Testis (tissue), 5 donors: ENCODE measurements at places on chromosomes 3 and 15.

DNA sequence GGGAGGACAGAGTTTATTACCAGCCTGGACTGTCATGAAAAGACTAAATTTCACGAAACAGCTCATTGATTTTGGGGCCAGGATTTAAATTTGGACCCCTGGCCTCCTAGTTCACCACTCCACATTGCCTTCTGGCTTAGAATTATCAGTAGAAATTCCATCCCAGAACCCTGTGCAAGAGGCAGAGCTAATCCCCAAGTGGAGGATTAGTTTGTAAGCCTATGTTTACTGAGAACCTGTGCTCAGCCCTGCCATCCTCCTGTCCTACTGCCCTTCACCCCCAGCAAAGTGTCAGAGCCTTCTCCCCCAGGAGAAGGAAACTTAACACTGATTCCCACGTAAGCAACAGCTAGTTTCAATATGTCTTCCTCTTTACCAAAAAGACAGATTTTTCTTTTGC lies 99.4 kb downstream of the SST start:
- DNase-seq: no peak

GRCh38 chr3:34218706-34219385 lies 420.4 kb downstream of the PDCD6IP start:
- DNase-seq: no peak

DNA sequence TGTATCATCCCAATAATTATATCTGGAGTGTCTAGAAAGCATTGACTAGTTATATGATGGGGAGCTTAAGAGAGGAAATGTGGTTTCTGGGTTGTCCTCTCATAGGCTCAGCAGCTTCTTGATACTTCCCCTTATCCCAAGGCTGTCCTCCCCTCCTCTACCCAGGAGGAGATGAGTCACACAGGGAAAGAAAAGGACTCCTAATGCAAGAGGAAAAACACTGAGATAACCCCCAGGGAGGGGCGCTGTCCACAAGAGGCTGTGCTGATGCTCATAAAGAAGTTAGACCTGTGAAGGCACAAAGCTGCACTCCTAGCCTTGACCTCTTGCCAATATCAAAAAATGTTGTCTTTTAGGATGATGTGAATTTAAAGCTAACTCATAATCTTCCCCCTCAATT lies 28.8 kb upstream of the GYG1 start:
- DNase-seq: peak; percentile 58

DNA sequence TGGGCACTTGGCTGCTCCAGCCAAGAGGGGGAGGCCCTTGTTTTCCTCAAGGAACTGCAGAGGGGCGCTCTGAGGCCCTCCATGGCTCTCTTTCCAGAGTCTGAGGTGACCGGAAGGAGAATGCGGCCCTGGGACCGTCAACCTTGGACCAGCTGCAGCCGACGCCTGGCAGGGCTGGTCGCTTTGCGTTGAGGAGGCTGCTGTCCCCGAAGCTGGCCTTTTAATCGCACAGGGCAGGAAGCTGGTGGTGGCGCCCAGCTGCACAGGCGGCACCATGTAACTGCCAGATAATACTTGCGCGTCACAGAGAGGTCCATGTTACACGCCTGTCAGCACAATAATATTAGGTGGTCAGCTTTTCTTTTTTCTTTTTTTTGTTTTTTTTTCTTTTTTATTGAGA lies 875 bp upstream of the HLTF start:
- DNase-seq: no peak

GRCh38 chr3:194102436-194102835 lies 33.5 kb upstream of the HES1 start:
- DNase-seq: no peak

DNA sequence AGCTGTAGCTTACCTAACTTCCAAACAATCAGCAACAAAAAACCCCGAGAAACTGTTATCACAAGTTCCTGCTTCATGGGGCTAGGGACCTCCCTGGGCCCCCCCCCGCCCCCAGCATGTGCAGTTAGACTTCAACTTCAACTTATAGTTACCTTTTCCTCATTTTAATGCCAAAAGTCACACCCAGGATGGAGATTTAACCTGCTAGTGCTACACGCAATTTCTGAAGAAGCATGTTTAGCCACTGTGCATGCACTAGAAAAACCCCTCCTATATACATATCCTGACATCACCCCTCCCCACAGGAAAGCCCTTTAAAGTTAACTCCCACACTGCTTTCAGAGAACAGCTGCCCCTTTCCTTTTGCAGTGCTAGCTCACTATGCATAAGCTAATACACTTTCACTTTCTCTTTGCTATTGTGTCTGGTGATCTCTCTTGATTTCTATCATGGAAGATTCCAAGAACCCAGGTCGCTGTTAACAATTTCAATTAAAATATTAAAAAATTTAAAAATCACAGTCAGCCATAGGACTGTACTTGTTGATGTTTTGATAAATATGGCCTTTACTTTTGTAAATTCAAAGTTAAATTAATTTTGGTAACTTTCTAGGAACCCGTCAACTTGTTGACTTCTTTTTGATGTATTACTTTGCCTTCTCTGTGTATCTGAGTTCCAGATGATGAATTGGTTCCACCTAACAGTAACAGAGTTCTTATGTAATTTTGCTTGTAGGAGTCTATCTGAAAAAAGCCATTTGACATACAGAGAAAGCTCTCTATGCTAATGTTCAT lies 75.2 kb upstream of the ACAD9 start:
- no peak for DNase-seq

DNA sequence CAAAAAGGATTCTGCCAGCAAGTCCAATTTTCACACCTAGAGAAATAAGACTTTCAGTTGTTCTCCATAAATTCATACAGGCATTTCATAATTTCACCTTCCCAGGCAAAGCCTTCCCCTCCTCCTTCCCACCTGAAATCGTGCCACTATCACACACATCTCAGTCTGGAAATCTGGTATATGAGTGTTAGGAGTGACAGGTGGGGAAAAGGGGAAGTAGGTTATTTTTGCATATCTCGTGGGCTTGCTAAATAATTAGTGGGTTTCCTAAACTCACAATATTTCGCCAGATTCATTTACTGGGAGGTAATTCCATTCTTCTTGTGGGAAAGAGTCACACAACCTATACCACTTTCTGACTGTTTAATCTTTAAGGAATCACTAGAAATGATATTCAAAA lies 7.4 kb downstream of the ALDH1A2 start:
- no peak for DNase-seq

DNA sequence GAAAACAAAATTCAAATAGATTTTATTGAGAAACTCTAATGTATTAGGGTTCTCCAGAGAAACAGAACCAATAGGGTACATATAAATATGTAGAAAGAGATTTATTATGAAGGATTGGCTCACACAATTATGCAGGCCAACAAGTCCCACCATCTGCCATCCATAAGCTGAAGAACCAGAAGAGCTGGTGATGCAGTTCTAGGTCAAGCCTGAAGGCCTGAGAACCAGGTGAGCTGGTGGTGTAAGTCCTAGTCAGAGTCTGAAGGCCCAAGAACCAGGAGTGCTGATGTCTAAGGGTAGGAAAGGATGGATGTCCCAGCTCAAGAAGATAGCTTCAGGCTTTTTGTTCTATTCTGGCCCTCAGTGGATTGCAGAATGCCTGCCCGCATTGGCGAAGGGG lies 2.6 kb upstream of the NFKBIZ start:
- no peak for DNase-seq

DNA sequence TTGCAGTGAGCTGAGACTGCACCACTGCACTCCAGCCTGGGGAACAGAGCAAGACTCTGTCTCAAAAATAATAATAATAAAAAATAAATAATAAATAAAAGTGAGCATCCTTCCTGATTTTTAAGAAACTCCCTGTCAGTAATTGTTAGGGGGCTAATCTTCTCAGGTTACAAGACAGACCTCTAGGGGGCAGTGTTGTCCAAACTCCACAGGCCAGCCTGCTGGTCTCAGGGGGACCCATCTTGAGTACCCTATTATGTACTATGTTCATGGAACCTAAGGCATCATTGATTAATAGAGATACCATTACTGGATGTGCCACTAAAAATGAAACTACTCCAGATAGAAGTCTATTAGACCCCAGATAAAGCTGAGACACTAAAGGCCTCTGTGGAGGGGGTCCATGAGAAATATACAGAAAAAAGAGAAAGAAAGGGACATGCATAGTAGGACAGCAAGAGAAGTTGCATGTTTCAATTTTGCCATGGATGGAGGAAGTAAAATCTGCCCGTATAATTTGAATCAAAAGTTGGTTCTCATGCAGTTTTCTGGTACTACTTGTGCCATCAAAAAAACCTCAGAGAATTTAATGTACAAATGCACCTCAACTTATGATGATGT lies 85.5 kb upstream of the CDV3 start:
- DNase-seq: peak; percentile 25

DNA sequence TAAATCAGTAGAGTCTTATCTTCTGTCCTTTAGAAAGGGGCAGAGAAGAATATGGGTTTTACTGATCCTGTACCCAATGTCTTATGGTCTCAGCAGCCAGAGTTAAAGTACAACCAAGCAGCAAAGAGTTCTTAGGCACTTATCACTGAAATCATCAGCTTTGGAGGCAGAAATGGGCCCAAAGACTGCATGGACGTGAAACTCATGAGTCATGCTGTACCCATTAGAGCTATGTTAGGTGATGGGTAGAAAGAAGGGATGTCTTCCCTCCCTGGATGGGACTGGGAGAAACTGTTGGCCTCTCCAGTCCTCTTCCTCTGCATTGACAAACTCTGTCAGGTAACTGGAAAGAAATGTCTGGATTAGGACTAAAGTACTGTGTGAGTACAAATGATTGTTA lies 63.4 kb downstream of the EOMES start:
- DNase-seq: no peak

DNA sequence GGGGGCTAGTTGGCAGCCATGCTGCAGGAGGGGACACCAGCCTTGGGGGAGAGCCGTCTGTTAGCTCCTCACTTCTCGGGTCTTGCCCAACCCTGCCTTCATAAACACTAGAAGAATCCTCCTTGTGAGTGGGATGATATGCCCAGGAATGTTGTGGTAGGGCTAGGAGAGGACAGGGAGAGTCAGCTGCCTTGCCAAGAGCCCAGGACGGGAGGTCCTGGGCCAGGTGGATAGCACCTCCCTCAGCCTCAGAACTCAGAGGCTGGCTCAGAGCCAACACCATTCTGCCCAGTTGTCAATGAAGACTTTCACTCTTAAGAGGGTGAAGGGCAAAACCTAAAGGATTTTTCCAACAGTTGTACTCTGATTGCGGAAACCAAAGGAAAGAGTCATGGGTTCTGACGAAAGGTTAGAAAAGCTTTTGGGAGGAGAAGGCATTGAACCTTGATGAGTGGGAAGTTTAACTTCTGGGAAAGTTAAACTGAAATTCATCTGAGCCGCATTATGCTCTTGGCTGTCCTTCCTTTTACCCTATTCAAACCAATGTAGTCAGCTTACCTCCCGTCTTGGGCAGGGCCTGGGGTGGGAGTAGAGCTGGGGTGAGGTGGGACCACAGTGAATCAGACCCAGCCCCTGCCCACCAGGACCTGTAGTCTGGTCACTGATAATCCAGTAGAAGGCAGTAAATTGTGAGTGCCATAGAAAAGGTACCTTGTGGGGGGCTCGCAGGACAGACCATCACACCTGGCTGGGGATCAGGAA lies 81.9 kb downstream of the FAM43A start:
- DNase-seq: no peak

- no peak for DNase-seq
Measured at GRCh38 chr15:76840830-76841460, 64.2 kb downstream of the SCAPER start.
